Aorta (tissue), 5 donors: ENCODE measurements at places on chromosomes 2 and 18. TPM values are rescaled to one million over a fixed set of nuclear protein-coding genes. Genes with fewer than 3 reads are reported as not detected.

GRCh38 chr2:15182275-15182674 is 378.9 kb downstream of the NBAS start:
- no peak for DNase-seq

DNA sequence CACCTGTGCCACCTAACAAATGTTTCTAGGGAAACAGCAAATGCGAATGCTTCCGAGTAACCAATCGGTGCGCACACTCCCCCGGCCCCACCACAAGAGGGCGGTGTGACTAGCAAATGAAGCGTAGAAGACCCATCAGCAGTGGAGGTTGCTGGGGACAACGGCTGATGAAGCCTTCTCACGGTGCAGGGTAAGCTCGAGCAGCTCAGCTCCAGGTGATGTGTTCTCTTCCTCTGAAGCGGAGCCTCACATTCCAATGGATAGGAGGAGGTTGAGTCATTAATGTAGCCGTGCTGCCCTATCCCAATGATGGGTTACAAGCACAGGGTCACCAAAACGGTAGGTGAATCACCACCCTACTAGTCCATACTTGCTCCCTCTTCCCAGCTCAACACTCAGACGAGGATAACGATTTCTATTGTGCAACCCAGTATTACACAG is 127.6 kb upstream of the TWIST2 start:
- DNase-seq: peak; percentile 87

- DNase-seq: no peak
Observed at GRCh38 chr2:26314243-26314642, 31.7 kb upstream of the SELENOI start.

- DNase-seq: no peak
Observed at GRCh38 chr2:113233593-113234550, 44.8 kb downstream of the PAX8 start.

GRCh38 chr2:201264472-201265173 is 4.3 kb downstream of the CASP8 start:
- DNase-seq: no peak

DNA sequence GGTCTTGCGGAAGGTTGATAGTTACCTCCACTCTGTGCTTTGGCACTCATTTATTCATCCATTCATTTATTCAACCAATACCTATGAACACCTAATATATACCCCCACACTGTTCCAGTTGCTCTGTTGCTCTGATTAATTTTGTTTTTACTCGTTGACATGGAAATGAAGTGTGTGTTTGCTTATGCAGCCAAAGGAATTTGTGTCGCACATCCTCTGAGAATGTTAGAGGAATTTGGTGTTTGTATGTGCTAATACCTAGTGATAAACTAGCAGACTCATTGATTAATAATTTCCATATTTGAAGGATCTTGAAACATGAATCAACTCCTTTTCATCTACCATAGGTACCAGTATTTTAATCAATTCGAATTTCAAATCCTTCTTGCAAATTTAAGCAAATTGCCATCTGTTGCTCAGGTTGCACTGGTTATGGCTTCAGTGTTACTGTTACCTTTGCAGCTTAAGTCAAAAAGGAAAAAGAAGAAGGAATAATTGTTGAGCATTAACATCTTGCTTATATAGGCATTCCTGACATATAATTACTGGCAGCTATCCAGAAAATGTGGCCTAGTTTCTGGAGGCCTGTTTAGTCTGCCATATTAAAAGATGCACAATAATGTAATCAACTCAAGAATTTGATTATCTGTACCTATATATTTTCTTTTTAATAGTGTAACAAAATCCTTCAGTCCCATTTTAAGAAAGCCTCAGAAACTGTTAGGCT is 25.7 kb upstream of the CRIM1 start:
- DNase-seq: no peak

DNA sequence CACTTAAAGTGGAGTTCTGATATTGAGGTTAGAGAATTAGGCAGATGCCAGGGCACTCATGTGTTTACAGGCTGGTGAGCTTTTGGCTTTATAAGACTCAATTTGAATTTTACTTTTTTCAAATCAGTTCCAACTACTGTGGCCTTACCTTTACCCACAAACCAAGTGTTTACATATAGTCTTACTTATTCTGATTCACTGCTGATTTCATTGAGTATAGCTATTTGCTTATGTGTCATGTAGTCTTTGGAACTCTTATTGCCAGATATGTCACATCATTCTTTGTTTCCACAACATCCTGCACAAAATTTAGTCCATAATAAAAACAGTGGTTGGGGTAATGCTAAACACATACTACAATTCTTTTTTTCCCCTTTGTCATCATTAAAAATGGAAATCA is 96.5 kb downstream of the XIRP2 start:
- DNase-seq: no peak

DNA sequence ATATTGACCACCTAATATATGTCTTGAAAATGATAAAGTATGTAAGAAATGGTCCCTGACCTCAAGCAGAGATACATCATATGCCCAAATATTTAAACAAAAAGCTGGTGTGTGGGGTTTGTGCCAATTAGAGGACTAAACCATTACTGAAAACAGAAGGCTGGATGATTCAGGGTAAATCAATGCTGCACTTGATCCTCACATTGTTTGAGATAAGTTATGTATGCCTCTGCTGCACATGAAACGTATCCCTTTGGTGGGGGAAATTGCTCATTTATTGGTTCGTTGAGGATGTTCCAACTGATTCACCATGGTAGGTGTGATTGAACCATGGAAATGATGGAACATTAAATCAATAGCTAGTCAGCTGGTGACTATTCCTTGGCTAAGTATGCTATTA is 24.7 kb upstream of the DARS1 start:
- DNase-seq: no peak

GRCh38 chr2:110853516-110853915 is 121.1 kb downstream of the ACOXL start:
- DNase-seq: no peak

DNA sequence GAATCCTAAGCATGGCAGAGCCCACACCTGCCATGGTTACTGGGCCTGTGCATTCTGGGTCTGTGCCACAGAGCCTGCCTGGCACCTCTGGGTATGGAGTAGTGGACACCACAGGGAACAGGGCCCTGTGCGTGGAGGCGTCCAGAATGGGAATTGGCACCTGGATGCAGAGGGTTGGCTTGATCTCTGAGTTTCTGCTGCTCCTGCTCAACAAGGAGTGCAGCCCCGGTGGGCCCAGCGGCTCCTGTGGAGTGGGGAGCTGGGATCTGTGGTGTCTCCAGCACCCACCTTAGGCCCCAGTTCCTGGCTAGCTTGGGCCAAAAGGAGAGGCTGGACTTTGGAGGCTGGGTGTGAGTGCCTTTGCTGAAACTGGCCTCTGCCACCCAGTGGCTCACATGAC is 7.9 kb upstream of the ANKRD62 start:
- DNase-seq: no peak

DNA sequence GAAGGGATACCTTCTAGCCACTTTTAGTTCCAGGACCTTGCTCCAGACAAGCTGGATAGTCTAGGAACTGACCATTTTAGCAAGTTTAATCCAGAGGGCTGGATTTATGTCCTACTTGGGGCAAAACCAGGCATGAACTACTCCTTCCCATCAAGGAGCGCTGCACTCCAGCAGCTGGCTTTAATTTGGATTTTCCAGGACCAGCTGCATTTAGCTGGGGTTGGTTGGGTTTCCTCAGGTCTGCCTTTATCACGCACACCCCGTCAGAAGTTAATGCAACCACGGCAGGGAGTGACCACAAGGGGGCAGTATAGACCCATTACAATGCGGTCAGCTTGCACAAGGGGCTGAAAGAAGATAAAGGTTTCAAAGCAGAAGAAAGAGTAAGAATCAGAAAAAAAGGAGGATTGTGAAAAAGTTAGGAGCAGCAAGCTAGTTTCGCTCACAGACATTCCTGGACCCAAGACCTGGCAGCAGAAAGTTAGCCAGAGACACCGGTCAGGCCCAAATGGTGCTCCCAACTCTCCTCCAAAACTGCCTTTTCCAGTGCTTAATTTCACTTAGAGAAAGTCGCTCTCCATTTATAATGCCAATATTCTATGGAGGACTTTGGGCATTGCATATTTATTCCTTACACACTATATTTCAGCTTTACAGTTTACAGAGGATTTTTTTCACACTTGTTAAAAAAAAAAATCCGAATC is 40.1 kb downstream of the SLC4A1AP start:
- peak; percentile 90 for DNase-seq

- DNase-seq: no peak
Observed at GRCh38 chr2:196169516-196169915, 1.9 kb downstream of the STK17B start.

- no peak for DNase-seq
Observed at GRCh38 chr18:58076052-58076451, 32.0 kb downstream of the NEDD4L start.

GRCh38 chr2:17793296-17793695 is 23.0 kb upstream of the MSGN1 start:
- DNase-seq: no peak

DNA sequence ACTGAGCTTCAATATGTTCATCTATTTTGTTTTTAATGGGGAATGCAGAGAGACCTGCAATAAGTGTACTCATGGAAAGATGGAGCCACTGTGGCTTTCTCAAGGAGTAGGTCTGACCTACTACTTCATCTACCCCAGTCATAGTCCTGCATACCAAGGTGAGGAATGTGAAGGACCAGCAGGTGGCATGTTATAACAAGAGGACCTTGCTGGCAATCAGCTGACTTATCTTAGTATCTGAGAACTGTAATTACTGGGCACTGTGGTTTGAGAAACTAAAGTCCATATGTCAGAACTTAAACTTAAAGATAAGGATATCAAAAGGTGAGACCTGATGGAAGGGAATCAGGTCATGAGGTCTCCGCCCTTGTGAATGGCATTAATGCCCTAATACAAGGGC is 1104.2 kb downstream of the BCL11A start:
- no peak for DNase-seq

DNA sequence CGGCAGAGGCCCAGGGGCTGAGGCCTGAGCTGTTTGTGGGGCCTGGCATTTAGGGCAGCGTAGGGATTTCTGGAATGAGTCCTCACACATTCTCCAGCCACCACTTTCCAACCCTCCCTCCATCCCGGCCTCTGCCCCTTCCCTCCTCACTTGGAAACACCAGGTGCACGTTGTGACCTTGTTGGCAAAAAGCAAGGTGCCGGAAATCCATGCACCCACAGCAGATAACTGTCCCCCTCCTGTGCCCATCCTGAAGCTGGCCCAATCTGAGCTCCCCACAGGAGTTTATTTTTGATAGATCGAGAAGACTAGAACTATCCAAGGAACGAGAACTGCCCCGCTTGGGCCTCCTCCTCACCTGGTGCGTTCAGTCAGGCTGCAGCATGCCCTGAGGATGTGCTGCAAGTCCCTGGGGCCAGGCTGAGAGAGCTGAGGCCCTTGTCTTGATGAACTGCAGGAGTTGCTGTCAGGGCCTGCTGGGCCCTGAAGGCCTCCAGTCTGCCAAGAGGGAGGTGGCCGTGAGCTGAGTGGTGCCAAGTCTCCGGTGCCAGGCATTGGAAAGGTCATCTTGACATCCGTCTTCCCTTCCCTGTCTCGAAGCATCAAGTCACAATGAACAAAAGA is 55.8 kb downstream of the CTIF start:
- no peak for DNase-seq

GRCh38 chr2:219142329-219142728 is 18.3 kb downstream of the NHEJ1 start:
- peak; percentile 82 for DNase-seq

- DNase-seq: no peak
Observed at GRCh38 chr18:61435064-61435652, 101.9 kb downstream of the CDH20 start.

The LIMS2 gene
- total RNA-seq: 248 TPM

The NEU2 gene
- total RNA-seq: not detected

The CD207 gene
- 0.78 TPM for total RNA-seq

The NGEF gene
- 2.3 TPM for total RNA-seq

The NIF3L1 gene
- 13.6 TPM for total RNA-seq

The SLC5A7 gene
- 0.19 TPM for total RNA-seq
